ENCODE measurements at places on chromosomes 16 and 17.

- peak; percentile 14 for DNase-seq
Observed at GRCh38 chr17:38730526-38731379, 612 bp downstream of the CISD3 start.

DNA sequence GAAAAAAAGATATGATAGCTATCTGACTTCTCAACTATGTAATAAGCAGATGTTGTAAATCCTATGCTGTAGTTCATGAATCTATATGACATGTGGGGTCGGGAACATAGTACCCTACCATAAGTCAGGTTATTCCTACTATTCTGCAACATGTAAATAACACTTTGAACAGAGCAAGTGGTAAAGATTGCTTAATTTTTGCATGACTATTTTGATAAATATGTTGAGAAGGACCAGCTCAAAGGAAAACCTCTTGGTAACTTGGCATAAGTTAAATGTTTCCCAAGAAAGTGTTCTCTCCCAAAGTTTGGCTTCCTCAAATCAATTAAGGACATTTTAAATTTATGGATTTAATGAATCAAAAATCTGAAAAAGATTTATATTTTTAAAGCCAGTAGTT is 62.1 kb downstream of the ABHD15 start:
- no peak for DNase-seq

GRCh38 chr16:21276090-21276489 is 2.0 kb downstream of the CRYM start:
- DNase-seq = no peak

GRCh38 chr17:57006040-57006439 is 28.1 kb downstream of the SCPEP1 start:
- no peak for DNase-seq

DNA sequence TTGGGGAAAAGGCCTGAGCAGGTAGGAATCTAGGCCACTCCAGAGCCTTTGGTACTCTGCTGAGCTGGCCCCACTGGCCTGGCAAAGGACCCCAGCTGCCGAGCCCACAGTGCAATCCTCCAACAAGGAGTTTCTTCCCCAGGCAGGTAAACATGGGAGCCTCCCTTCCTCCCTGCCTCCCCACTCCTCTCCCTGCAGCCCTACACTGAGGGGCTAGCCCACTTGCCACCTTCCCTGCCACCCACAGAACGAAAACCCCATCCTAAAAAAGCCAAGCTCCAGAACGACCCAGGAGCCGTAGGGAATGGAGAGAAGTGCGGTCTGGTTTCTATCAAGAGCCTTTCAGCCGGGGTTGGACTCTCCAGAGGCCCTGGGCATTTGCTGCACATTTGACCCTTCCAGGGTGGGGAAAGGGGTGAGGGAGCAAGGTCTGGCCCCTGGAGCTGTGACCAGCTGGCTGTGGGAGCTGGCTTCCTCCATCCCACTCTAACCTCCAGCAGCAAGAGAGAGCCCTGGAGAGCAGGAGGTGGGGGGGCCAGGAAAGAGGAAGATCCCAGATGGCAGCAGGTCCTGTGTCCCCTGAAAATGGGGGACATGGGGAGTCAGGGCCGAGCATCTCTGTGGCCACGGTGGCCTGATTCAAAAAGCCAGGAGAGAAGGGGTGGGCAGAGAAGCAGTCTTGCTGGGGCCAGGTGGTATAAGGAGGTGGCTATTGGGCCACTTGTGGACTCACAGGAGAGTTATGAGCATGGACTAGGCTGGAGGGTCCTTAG is 1.3 kb downstream of the HID1 start:
- no peak for DNase-seq

DNA sequence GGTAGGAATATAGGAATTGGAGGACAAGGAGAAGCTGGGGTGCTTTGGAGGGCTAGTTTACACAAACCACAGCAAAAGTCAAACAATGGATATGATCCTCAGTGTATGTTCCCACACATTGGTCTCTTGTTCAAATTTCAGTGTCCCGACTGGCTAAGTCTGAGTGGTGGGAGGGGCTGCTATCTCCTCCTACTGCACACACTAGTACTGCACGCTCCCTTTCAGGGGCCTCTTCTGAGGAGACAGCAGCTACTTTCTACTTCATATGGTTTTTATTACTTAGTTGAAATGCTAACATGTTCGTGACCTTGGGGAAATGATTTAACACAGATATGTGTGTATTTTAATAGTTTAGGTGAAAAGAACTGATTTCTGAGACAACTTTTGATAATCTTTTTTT is 18.8 kb upstream of the KRT10 start:
- no peak for DNase-seq

DNA sequence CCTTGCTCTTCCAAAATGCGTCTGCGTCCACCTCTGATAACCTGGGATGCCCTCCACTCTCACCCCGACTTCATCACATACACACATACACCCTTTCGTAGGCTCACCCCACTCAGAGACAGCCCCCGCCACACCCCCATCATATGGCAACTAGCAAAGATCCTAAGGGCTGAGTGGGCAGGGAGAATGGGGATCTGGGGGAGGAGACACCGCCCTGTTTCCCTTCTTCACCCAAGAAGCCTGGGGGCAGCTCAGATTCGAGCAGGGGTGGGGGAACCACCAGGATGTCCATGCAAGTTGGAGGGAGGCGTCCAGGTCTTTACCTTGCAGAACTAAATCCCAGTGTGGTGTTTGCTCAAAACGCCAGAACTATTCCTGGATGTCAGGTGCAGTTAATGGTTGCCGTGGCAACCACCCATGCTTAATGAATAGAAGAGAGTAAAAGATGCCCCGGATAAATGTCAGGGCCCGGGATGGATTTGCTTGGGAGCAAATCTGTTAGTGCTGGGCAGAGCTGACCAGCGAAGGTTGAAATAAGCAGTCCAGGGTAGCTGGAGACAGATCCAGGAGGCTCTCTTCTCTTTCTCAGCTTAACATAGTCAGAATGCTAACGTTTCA is 72.8 kb downstream of the CACNG3 start:
- no peak for DNase-seq

GRCh38 chr16:68458101-68458500 is 9.8 kb upstream of the SMPD3 start:
- DNase-seq = no peak

GRCh38 chr16:50944033-50944432 is 202.1 kb downstream of the CYLD start:
- no peak for DNase-seq

DNA sequence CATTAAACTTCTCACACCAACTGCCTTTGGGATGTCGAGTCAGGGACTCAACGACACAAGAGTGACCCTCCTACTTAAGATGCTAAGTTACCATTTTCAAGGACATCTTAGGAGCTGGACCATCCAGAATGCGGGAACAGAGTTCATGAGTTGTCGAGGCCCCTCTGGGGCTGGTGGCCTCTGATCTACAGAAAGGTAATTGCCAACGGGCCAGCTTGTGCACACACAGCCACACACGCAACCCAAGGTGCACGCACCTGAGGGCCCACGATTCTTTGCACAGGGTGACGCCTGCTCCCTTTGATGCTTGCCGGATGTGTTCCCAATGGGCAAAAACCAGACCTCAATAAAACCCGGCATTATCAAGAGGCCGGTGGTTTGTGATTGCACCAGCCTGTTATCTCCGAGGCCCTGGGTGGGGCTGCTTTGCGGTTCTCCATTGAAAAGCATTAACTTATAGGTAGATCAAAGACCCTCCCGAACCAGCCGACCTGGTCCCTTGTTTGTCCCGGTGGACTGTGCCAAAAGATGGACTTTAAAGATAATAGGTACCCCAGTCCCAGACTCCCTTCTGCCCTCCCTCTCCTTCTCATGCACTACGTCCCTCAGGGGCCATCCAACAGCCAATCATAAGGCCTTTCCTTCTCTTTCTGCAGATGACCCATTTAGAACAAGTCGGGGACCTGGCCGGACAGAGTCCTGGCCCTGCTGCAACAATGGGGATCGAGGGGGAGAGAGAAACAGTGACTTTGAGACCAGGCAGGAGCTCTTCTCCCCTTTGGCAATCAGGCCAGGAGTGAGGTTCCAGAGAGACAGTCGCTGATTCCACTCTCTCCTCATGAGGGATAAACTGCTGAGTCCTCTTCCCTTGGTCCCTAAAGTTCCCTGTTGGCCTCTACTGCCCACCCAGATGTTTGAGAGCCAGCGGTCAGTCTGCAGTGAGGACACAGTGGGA is 292.5 kb downstream of the SOX9 start:
- no peak for DNase-seq

DNA sequence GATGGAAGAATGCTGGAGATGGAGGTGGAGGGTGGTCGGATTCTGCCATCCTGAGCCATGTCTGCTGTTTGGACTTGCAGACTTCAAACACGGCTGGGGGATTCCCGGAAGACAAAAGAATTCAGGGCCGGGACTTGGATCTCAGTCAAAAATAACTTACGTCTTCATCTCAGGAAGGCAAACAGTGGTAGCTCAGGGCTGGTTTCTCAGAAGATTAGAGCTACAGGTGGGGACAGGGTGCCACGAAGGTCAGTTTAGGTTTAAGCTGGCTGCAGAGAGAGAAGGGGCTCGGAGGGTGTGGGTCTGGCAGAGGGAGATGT is 4.3 kb upstream of the RHBDL3 start:
- no peak for DNase-seq

DNA sequence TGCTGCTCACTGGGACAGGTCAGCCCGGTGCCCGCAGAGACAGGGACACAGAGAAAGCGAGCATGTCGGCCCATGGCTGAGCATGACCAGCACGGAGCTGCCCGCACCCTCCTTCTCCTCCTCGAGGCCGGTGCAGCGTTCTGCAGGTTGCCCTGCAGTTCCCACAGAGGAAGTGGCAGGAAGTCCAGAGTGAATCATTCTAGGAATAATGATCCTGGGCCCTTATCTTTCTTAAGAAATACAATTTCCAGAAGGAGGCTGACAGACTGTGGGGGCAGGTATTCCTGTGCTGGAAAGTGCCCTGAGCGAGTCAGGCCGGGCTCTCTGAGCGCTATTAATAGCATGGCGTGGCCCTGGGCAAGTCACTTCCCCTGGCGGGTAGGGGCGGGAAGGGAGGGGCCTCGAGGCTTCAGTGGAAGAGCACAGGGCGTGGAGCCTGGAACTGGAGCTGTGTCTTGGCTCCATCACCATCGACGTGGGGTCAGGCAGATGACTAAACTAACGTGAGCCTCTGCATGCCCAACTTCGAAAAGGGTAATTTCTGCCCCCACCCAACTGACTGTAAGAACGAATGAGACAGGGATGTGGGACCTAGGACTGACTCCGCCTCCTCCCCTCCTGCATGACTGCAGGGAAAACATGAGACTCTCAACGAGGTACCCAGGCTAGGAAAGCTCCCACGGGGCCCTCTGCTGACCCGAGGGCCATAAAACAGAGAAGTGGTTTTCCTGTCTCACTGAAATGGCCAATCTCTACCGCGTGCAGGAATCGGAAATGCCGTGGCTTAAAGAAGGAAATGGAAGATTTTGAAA is 9.8 kb downstream of the TMEM204 start:
- peak; percentile 92 for DNase-seq

GRCh38 chr16:48613061-48613957 is 3.3 kb upstream of the N4BP1 start:
- DNase-seq = peak; percentile 42

DNA sequence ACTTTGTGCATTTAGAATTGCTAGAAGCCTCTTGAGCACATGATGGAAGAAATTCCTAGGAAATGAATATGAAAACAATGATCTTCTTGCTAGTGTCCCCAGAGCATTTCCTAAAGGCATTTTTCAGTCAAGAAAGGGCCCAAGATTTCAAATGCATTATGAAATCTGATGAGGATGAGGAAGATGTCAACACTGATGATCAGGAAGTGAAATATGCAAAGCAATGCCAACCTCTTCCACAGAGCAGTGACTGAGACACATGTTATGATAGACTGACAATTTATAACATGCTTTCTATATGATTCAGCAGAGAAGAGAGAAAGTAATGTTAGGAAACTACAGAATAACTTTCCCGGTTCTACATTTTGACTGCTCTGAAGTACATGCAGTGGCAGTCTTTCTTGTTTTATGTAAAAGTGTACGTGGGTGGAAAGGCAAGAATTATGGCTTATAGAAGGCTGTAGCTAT is 859.1 kb upstream of the GOT2 start:
- DNase-seq = no peak

GRCh38 chr17:54439816-54440215 is 460.8 kb upstream of the TOM1L1 start:
- DNase-seq = no peak

- no peak for DNase-seq
Observed at GRCh38 chr16:53651357-53651756, 52.3 kb downstream of the RPGRIP1L start.

- DNase-seq = no peak
Observed at GRCh38 chr16:56450275-56450985, 702 bp downstream of the NUDT21 start.

DNA sequence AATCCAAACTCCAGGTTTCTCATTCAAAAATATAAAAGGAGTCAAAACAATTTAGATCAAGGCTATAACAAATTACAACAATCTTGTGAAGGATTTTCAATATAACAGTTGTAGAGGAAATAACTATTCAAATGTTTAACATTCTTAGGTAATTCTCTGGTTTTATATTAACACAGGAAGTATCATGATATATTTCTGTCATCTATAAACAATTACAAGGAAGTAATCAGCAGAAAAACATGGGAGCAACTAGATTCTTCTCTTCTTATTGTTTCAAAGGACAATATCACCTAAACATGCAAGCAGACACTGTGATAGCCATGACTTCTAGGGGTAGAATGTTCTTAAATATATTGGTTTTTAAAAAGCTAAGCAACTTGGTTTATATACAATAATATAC is 49.9 kb downstream of the FBXL20 start:
- DNase-seq = no peak

- DNase-seq = no peak
Observed at GRCh38 chr16:68749432-68749831, 12.3 kb downstream of the CDH1 start.

DNA sequence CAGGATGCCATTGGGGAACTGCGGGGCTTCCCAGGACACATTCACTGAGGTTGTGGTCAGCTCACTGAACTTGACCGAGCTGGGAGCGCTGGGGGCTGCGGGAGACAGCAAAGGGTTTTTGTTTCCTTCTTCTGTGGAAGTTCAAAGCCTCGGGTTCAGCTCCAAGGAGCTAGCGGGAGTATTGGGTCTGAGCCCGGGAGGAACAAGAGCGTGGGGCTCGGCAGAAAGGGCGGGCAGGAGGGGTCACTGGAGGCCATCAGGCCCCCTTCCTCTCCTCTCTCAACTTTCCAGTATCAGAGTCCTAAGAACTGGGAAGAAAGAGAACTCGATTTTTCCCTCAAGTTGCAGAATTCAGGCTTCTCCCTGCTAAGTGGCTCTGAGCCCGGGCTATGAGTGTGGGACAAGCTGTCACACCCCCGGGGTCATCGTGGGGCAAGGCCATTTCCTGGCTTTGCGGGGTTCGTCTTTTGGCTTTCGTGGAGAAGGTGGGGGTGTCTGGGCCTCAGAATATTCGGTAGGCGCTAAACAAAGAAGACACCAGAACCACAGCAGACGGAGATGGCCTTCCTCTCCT is 53.6 kb upstream of the CDC42EP4 start:
- no peak for DNase-seq

GRCh38 chr16:1509307-1510221 is 16.4 kb downstream of the TELO2 start:
- DNase-seq = no peak

DNA sequence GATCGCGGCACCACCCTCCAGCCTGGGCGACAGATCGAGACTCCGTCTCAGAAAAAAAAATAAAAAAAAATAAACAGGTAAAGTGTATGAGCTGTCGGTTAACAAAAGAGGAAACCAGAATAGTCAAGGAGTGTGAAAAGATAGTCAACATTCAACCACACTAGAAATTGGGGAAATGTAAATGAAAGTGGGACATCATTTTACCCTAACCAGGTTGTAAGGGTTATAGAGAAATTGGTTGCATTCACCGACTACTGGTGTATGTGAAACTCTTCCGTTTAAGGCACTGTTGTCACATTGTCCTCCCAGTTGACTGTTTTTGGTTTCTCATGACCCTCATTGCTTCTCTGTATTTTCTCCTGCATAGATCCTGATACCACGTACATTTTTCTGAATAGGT is 62.8 kb downstream of the RABEP1 start:
- no peak for DNase-seq
